ENCODE measurements at places on chromosomes 5 and 9. TPM values are rescaled to one million over a fixed set of nuclear protein-coding genes. Genes with fewer than 3 reads are reported as not detected.
A peak's percentile ranks its signal among the peaks of the same experiment; 100 is the strongest.

DNA sequence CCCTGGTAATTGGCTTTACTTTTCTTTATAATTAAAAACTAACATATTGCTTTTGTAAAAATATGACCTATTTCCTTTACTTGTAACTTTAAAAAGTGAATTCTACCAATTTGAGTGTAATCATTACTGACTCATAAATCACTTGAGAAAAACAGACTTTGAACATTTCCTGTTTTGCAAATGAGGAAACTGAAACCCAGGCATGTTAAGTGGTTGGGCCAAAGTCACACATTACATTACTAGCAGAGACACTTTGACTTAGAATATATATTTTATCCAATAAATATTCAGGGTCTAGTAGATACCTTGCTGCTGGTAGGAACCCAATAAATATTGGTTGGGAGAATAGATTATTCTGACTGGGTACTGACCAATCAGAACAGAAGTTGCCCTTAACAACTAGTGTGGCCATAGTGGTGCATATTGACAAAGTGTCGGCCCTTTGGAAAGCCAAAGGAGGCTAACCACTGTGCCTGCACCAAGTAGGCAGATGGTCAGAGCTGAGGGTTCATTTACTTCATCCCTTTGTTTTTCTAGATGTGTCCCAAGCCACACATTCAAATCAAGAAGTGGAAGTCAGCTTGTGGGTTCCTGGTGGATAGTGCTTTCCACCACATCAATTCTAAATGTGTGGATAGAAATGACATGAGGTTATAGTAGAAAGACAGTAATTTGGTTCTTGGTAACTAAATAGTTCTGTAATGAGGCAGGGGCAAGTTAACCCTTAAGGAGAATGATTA lies 365.1 kb upstream of the RIOK2 start:
- DNase-seq: no peak
- no peaks in the 10 kb centered on the region for H3K27me3 ChIP-seq
- no peaks in the 10 kb centered on the region for H3K36me3 ChIP-seq

DNA sequence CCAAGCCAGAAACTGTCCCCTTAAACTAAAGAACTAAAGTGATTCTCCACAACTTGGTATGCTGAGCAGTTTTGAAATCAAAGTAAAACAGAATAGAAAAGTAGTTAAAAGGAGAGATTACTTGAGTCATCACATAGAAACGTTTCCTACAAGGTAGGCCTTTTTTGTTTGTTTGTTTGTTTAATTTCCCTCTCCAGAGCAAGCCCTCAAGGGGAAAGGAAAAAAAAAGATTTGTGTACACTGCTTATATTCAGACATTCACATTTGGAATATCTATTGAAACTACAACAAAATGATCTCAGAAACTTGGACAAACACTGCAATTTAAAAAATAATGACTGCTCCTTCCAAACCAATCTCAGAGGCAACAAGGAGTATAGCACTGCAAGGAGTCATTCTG lies 304.7 kb upstream of the NREP start:
- no peak overlapping the region for H3K4me3 ChIP-seq
- H3K4me1 ChIP-seq: no peaks in the 10 kb centered on the region
- DNase-seq: no peak
- no peaks in the 10 kb centered on the region for H3K27me3 ChIP-seq
- no peak overlapping the region for H3K27ac ChIP-seq

EIF4E1B gene
- not detected for total RNA-seq

DNA sequence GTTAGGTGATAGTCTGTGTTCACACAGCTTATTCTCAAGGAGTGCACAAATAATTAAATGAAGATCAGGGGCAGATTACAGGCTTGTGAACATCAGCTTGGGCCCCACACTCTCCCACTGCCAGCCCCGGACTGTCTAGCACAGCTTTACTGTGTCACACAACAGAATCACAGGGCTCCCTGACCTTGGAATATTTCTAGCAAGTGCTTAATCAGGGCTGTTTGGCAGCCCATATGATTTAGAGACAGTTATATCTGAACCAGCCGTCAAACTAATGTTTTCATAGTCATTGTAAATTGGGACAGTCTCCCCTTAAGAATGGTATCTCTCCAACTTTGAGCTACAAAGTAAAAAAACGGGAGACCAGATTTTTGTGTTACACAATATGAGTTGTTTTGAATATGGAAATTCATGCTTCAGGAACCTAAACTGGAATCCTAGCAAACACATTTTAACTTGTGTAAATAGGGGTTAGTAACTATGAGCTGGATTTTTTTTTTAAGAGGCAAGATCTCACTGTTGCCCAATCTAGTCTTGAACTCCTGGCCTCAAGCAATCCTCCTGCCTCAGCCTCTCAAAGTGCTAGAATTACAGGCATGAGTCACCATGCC lies 517.6 kb downstream of the BNC2 start:
- DNase-seq: no peak
- no peaks in the 10 kb centered on the region for H3K4me1 ChIP-seq
- H3K27me3 ChIP-seq: no peaks in the 10 kb centered on the region
- no peak overlapping the region for H3K4me3 ChIP-seq

DELE1 gene
- total RNA-seq: 37.6 TPM

ARHGEF39 gene
- 0.53 TPM for total RNA-seq

DNA sequence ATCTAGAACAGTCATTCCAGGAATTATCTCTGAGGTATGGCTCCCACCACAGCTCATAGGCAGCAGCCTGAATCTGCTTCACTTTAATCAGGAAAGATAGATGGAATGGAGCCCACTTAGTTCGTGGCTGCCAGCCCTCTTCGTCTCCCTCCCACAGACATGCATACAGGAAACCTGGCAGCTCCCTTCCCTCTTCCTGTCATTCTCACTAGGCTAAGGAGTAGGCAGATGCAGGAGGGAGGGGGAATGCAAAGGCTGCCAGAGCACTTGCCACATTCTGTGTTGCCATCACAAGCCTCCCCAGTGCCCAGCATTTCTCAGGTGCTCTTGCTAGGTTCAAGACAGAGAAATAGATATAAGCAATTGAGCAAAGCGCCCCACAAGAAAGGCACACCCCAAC lies 378.9 kb downstream of the ELAVL2 start:
- no peak overlapping the region for H3K27ac ChIP-seq
- H3K27me3 ChIP-seq: no peaks in the 10 kb centered on the region
- no peak overlapping the region for H3K4me3 ChIP-seq
- no peak for DNase-seq
- no peaks in the 10 kb centered on the region for H3K36me3 ChIP-seq

- H3K27ac ChIP-seq: no peak overlapping the region
- no peaks in the 10 kb centered on the region for H3K4me1 ChIP-seq
- H3K27me3 ChIP-seq: no peaks in the 10 kb centered on the region
- H3K4me3 ChIP-seq: no peak overlapping the region
- DNase-seq: no peak
- no peaks in the 10 kb centered on the region for H3K36me3 ChIP-seq
These were observed 166.0 kb downstream of the COL23A1 start for GRCh38 chr5:178423901-178424809.

DNA sequence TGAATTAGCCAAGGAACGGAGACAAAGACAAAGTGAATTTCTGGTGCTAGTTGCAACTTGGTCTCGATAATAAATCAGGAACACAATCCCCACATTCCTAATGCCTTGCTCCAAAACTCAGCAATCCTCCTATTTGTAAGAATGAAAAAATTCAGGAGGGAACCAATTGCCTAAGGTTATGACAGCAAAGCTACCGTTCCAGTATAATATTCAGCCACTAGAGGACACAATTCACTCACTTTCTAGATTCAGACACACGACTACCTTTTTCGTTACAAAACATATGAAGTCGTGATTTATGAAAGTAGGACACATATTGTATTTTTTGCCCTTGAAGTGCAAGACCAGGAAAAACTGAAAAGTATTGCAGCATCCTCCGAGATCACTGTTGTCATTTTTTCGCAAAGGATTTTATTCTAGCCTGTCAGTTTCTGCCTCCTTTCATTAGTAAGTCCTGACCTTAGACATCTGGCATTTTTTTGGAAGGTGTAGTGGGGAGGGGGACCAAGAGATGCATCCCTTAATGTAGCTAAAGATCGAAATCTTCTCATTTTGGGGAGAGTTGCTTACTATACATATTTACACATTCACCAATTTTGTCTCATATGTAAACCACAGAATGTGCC lies 133.1 kb downstream of the DOCK8 start:
- peaks cover 18% of the 10 kb centered on the region for H3K27me3 ChIP-seq
- H3K27ac ChIP-seq: no peak overlapping the region
- H3K36me3 ChIP-seq: no peaks in the 10 kb centered on the region
- no peak overlapping the region for H3K4me3 ChIP-seq

GRCh38 chr5:176180339-176180738 lies 57.9 kb upstream of the SIMC1 start:
- H3K4me1 ChIP-seq: no peaks in the 10 kb centered on the region
- H3K36me3 ChIP-seq: no peaks in the 10 kb centered on the region
- no peak for DNase-seq
- H3K27ac ChIP-seq: no peak overlapping the region
- no peak overlapping the region for H3K4me3 ChIP-seq

GRCh38 chr9:134401391-134401790 lies 75.1 kb downstream of the RXRA start:
- no peak overlapping the region for H3K4me3 ChIP-seq
- H3K36me3 ChIP-seq: no peaks in the 10 kb centered on the region
- DNase-seq: no peak
- no peaks in the 10 kb centered on the region for H3K27me3 ChIP-seq
- no peak overlapping the region for H3K27ac ChIP-seq

DNA sequence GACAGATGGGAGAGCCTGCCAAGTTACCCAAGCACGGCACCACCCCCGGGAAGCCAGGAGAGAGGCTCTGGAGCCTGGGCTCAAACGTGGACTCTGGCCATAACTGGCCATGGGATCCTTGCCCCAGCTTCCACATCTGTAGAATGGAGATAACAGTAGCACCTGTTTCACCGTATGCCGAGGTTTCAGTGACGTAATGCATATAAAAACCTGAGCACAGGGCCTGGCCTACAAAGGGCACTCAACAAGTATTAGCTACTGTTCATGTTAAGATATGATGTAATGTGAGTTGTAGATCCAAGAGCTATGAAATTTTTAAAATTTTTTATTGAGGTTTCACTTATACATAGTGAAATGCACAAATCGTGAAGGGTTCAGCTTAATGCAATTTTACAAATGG lies 82.2 kb upstream of the BARHL1 start:
- no peak overlapping the region for H3K27ac ChIP-seq
- DNase-seq: no peak
- peaks cover 22% of the 10 kb centered on the region for H3K27me3 ChIP-seq
- H3K4me1 ChIP-seq: no peaks in the 10 kb centered on the region

ITGA2 gene
- total RNA-seq: 35.9 TPM

LHX3 gene
- total RNA-seq: not detected

GRCh38 chr5:66894480-66895240 lies 298.5 kb downstream of the MAST4 start:
- H3K4me3 ChIP-seq: no peak overlapping the region
- peak; percentile 22 for DNase-seq
- H3K36me3 ChIP-seq: no peaks in the 10 kb centered on the region
- H3K4me1 ChIP-seq: peaks cover 11% of the 10 kb centered on the region

GRCh38 chr9:114047717-114048116 lies 30.4 kb downstream of the AMBP start:
- H3K27me3 ChIP-seq: no peaks in the 10 kb centered on the region
- no peak overlapping the region for H3K27ac ChIP-seq
- no peak for DNase-seq
- H3K4me3 ChIP-seq: no peak overlapping the region
- peaks cover 18% of the 10 kb centered on the region for H3K36me3 ChIP-seq

GRCh38 chr9:23682891-23683431 lies 143.1 kb downstream of the ELAVL2 start:
- no peak overlapping the region for H3K4me3 ChIP-seq
- no peak overlapping the region for H3K27ac ChIP-seq
- DNase-seq: peak; percentile 40
- peaks cover 21% of the 10 kb centered on the region for H3K4me1 ChIP-seq
- H3K36me3 ChIP-seq: no peaks in the 10 kb centered on the region

ABLIM3 gene
- 3.9 TPM for total RNA-seq

F2RL1 gene
- total RNA-seq: 140 TPM

- DNase-seq: no peak
- H3K4me3 ChIP-seq: no peak overlapping the region
- no peaks in the 10 kb centered on the region for H3K4me1 ChIP-seq
- no peaks in the 10 kb centered on the region for H3K27me3 ChIP-seq
These were observed 226.6 kb downstream of the MLLT3 start for GRCh38 chr9:20395651-20396050.

DNA sequence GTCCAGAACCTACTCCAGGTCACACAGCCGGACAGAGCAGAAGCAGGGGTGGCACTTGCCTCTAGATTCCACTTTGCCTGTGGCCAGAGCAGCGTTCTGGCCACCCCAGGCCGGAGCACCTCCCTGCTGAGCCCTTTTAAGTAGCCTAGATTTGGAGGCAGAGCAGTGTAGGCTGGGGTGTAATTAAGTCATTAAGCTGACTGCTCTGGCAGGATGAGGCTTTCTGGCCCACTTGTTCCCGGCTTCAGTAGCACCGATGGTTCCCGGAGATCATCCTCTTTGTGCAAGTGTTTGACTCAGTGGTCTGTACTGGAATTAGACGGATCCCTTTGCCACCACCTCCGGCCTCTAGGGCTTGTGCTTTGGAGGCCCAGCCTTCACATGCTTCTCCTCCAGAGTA lies 281.9 kb upstream of the ANKRD55 start:
- no peaks in the 10 kb centered on the region for H3K36me3 ChIP-seq
- H3K27me3 ChIP-seq: peaks cover 7% of the 10 kb centered on the region
- no peak overlapping the region for H3K27ac ChIP-seq
- H3K4me1 ChIP-seq: no peaks in the 10 kb centered on the region
- no peak for DNase-seq
- no peak overlapping the region for H3K4me3 ChIP-seq

DNA sequence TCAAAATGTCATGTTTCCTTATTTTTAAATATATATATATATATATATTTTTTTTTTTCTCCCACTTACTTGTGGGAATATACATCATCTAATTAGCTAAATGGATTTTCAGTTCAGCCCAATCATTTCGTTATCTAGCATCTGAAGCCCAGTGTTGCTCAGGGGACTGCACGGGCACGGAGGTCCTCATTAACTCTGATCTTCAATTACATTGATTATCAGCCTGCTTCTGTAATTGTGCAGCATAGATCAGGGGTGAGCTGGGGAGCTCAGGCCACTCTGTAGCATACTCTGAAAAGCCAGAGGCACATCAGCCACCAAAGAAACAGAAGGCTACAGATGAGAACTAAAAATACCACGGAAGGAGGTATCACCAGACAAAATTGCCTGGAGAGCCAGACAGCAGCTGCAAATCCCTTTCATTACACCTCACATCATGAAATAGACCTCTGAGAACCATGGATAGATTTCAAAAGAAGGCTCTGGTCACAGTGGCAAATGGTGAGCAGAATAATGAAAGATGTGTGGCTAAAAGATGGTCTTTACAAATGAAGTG lies 326.4 kb downstream of the TRIM32 start:
- H3K4me1 ChIP-seq: no peaks in the 10 kb centered on the region
- H3K27me3 ChIP-seq: no peaks in the 10 kb centered on the region
- no peak overlapping the region for H3K4me3 ChIP-seq
- DNase-seq: no peak
- H3K27ac ChIP-seq: no peak overlapping the region

DNA sequence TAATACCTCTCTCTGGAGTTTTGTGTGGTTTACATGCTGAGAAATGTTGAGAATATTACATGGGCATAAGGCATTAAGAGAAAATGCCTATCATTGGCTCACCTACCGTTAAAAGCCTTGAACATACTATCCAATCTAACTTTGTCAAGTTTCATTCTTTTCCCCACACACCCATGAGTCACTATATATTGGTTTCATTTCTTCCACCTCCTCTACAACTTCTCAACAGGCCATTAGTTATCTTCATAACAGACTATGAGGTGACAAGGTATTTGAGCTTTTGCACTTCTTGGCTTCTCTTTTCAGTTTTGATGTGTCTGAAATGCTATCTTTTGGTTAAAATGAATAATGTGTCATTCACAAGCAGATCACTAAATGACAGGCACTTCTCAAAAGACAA lies 288.0 kb downstream of the KCNN2 start:
- no peaks in the 10 kb centered on the region for H3K36me3 ChIP-seq
- no peak overlapping the region for H3K4me3 ChIP-seq
- no peak for DNase-seq
- no peaks in the 10 kb centered on the region for H3K27me3 ChIP-seq
- no peak overlapping the region for H3K27ac ChIP-seq
- H3K4me1 ChIP-seq: no peaks in the 10 kb centered on the region
